ENCODE measurements at places on chromosomes 16 and 17. TPM values are rescaled to one million over a fixed set of nuclear protein-coding genes. Genes with fewer than 3 reads are reported as not detected.

DNA sequence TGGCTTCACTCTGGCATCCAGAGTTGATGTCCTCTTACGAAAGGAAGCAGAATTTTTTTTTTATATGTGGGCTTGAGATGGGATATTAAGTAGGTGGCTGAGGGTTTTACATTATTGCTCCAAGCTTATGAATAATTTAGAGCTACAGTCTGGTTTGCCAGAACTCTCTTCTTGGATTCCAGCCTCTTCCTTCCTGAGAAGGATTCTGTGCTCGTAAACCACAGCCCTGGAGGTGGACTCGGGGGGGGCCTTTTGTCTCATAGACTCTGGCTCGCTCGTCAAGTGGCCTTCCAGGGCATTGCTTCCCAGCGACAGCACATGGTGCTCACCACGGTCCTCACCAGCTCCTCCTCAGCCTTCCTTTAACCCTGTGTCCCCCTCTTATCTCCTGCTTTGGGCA lies 43.2 kb downstream of the TMEM11 start:
- DNase-seq = no peak

DNA sequence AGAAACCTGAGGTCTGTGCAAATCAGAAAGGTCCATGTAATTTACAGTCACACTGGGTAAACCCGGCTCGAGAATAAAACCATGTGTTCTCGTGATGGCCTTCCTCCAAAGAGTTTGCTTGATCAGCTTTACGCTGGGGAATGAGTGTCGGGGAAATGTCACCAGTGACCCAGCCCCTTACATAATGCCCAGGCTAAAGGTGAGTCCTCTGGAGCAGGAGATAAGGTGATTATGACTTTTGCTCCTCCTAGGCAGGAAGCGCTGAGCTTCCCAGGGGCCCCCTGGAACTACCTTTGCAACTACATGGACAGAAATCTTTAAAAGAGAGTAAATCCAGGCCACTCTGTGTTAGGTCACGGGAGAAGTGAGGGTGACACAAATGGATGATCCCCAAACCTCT lies 15.7 kb downstream of the SLC6A4 start:
- no peak for DNase-seq

GRCh38 chr16:81461243-81461642 lies 16.6 kb downstream of the CMIP start:
- no peak for DNase-seq

DNA sequence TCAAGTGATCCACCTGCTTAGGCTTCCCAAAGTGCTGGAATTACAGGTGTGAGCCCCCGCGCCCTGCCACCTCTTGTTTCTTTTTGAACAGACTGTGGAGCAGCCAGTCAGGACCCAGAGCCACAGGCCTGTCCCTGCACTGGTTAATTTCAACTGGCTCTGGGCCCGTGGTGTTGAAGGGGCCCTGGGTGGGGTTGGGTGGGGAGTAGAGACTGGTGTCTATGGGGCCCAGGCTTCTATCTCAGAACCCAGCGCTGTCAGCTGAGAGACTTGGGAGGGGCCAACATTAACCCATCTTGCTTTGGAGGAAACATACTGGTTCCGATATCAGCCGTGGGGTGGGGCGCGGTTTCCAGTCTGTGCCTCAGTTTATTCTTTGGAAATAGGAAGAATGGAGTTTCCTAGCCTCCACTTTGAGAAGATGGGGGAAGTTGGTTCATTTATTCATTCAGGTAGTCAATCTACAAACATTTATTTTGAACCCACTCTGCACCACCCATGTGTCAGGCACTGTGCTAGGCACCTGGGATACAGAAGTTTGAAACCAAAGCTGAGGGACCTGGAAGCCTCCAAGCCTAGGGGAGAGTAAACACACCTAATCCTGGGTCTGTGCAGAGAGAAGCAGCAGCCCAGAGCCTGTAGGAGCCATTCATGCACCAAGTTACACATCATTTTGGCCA lies 15.5 kb upstream of the SLC4A1 start:
- DNase-seq = no peak

Gene CLEC3A
- polyA plus RNA-seq = not detected

Gene JPH3
- polyA plus RNA-seq = 0.40 TPM

Gene RAP1GAP2
- polyA plus RNA-seq = 2.8 TPM

All from muscle of back (tissue), 13 donors.